ENCODE measurements at places on chromosomes 7 and 10. TPM values are rescaled to one million over a fixed set of nuclear protein-coding genes. Genes with fewer than 3 reads are reported as not detected.

ELAPOR2 gene
- total RNA-seq: 57.0 TPM

ST8SIA6 gene
- total RNA-seq: 1.00 TPM

SGPL1 gene
- 50.7 TPM for total RNA-seq

GIMAP7 gene
- 7.1 TPM for total RNA-seq

Data from dorsolateral prefrontal cortex (tissue), 122 donors.